Bronchus fibroblast of lung (primary cell): ENCODE measurements at places on chromosomes 12 and 14. TPM values are rescaled to one million over a fixed set of nuclear protein-coding genes. Genes with fewer than 3 reads are reported as not detected.

Gene MGAT4C
- not detected in 2 replicates for total RNA-seq

Gene INSM2
- total RNA-seq, result not detected in 2 replicates

Gene OASL
- total RNA-seq, result 0.15 TPM in 1 of 2 replicates, not detected in the other

Gene GPX2
- not detected in 2 replicates for total RNA-seq

Gene AKAP3
- 0.67 and 1.3 TPM in 2 replicates for total RNA-seq

Gene FLRT2
- total RNA-seq, result 2.2 and 6.1 TPM in 2 replicates

Gene FICD
- 2.4 and 3.6 TPM in 2 replicates for total RNA-seq

Gene GALNT16
- 0.17 and 0.45 TPM in 2 replicates for total RNA-seq

Gene P2RX2
- total RNA-seq, result not detected in 2 replicates

Gene PLEKHG7
- not detected in 2 replicates for total RNA-seq

Gene DAO
- total RNA-seq, result not detected in 2 replicates

Gene CMAS
- total RNA-seq, result 18.6 and 22.9 TPM in 2 replicates

Gene ARL6IP4
- total RNA-seq, result 173 and 203 TPM in 2 replicates

Gene MYF6
- 0.45 and 0.50 TPM in 2 replicates for total RNA-seq

Gene CLEC1B
- not detected in 2 replicates for total RNA-seq

Gene DIO3
- not detected in 2 replicates for total RNA-seq

Gene TMEM63C
- not detected in 2 replicates for total RNA-seq

Gene AKT1
- 154 and 157 TPM in 2 replicates for total RNA-seq

Gene OR4K13
- not detected in 2 replicates for total RNA-seq

Gene SPTB
- total RNA-seq, result not detected in 2 replicates

Gene KLRB1
- not detected in 2 replicates for total RNA-seq
